ENCODE measurements at places on chromosomes 2 and 18. TPM values are rescaled to one million over a fixed set of nuclear protein-coding genes. Genes with fewer than 3 reads are reported as not detected.

DNA sequence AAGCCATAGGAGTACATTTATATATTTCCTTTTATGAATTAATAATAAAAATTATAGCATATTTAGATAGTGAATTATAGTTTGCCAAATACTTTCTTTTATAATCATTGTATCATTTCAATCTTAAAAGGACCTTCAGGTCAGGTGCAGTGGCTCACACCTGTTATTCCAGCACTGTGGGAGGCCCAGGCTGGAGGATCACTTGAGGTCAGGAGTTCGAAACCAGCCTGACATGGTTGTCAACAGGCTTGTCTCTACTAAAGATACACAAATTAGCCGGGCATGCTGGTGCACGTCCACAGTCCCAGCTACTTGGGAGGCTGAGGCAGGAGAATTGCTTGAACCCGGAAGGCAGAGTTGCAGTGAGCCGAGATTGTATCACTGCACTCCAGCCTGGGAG is 19.7 kb downstream of the APOB start:
- no peak for DNase-seq

The CRACDL gene
- total RNA-seq, result 1.9 TPM

- DNase-seq, result no peak
Measured at GRCh38 chr2:113212245-113213060, 38.7 kb downstream of the PSD4 start.

The CXCR4 gene
- 7.5 TPM for total RNA-seq

GRCh38 chr2:72964146-72964525 is 46.8 kb downstream of the EMX1 start:
- no peak for DNase-seq

DNA sequence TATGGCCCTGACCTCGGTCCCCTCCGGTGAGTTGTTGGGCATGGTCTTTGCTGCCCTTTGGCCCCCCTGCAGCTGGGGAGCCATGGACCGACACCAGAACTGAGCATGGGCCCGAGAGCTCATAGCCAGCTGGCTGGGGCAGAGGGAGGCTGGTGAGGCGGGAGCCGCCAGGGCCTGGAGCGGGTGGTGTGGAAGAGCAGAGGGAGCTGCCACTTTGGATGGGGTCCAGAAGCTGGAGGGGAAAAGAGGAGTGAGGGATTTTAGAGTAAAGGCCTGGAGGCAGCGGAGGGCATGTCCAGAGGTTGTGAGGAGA is 16.5 kb upstream of the CNNM3 start:
- DNase-seq, result no peak
